ENCODE measurements at places on chromosomes 7 and 10.

GRCh38 chr7:14687777-14688176, 214.8 kb downstream of the DGKB start:
- DNase-seq = no peak

DNA sequence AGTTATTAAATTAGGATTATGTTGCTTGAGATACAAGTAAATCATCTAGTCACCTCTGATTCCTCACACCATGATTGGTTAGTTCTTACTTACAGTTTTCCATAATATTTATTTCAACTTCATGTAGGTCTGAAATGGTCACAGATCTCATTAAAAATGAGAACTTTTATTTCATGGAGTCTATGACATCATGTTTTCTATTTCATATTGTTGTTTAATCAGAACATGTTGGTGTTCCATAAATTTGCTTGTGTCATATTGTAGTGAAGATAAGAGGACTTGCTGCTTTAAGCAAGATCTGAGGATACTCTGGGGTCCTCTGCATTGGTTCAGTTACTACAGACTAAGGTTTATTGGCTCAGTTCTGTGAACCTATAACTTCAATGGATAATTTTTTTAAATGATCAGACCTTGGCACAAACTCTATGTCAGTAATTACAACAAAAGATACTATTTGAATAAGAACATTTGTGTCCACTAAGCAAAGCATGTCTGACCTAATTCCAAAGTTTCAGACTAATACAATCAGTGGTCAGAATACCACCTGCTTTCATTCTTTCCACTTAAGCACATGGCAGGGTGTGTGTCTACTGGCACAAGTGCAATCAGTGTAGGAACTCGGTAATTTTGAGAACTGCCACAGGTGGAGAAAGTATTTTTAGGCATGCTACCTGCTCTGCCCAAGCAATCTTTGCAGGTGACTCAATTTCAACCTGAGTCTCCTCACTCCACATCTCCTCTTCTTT, 68.5 kb downstream of the CCDC71L start:
- no peak for DNase-seq

DNA sequence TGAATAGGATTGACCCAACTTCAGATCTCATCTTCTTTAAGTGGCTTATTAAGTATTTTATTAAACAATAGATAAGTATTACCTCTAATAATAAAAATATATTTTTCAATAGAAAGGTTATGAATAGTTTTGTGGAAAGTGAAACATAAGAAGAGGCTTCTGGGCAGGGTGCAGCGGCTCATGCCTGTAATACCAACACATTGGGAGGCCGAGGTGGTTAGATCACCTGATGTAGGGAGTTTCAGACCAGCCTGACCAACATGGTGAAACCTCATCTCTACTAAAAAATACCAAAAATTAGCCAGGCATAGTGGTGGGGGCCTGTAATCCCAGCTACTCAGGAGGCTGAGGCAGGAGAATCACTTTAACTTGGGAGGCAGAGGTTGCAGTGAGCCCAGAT, 26.5 kb downstream of the GPR85 start:
- no peak for DNase-seq

DNA sequence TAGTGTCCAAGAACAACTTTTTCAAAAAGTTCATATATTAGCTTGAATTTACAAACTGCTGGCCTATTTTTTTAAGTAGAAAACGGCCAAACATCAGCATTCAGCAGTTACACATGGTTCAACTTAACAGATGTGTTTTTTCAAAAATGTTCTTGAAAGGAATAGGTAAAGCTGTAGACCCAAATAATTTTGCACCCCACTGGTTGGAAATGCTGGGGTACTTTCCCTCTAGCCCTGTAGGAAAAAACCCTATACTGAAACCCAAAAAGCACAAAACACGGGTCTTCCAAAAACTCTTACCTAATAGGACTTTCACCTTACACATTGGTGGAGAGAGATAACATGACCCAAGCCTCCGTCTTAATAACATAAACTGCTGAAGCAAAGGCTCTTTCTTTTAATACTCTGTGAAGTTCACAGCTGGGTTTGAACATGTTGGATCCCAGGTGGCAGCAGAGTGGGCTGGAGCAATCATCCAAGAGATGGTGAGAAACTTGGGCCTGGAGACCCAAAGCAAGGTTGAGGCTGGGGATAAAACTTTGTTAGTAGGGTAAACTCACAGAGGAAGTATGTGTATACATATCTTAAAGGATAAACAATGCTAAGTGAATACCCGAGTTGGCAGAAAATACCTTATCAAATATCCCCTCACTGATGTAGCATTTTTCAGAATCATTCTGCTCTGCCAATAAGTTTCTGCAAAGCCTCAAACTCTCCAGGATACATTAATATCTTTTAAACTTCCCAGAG, 629 bp upstream of the DNAJC9 start:
- DNase-seq = no peak

- DNase-seq = no peak
Observed at GRCh38 chr10:97502916-97503315, 4.2 kb downstream of the UBTD1 start.

- peak; percentile 1 for DNase-seq
Observed at GRCh38 chr10:127293640-127294039, 97.2 kb upstream of the INSYN2A start.

GRCh38 chr10:60570272-60570865, 180.7 kb upstream of the ANK3 start:
- DNase-seq = no peak

- DNase-seq = no peak
Observed at GRCh38 chr10:4652111-4653010, 173.6 kb upstream of the AKR1E2 start.

GRCh38 chr10:45418849-45419675, 45.0 kb downstream of the ALOX5 start:
- no peak for DNase-seq

DNA sequence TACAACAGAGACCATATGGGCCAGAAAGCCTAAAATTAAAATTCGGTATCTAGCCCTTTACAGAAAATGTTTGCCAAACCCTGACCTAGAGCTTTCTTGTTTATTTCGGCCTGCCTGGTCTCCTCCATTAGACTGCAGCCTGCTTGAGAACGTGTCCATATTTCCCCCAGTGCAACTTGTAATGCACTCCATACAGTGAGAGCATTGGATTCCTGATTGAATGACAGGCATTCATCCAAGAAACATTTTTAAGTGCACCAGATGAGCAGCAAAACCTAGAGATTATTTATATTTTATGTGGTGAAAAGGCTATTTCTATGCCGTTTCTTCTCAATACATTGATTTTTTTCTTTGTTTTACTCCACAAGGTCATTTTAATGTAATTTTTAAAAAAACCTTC, 47.4 kb upstream of the ORC5 start:
- DNase-seq = no peak

- no peak for DNase-seq
Observed at GRCh38 chr7:127911968-127912511, 119.2 kb downstream of the LRRC4 start.

GRCh38 chr7:134627775-134628153, 18.9 kb upstream of the BPGM start:
- no peak for DNase-seq

GRCh38 chr7:81973117-81973516, 203.3 kb upstream of the HGF start:
- DNase-seq = no peak

DNA sequence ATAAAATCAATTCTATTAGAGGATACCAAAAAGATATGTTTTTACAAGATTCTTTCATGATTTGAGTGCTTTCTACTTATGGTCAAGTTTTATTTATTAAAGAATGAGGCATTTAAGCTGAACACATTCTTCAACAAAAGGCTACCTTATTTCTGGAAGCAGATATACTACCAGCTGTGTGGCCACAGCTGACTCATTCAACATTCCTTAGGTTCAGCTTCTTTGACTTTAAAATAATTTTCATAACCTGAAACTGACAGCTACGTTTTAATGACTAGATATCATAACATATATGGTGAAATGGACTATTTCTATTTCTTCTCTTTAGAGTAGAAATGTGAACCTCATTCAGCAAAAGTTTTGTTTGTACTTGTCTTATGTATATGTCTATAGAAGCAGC, 414.2 kb upstream of the SEMA3C start:
- no peak for DNase-seq

GRCh38 chr7:73822319-73823173, 8.2 kb upstream of the CLDN4 start:
- no peak for DNase-seq

GRCh38 chr7:16491148-16491547, 25.6 kb upstream of the SOSTDC1 start:
- DNase-seq = no peak

DNA sequence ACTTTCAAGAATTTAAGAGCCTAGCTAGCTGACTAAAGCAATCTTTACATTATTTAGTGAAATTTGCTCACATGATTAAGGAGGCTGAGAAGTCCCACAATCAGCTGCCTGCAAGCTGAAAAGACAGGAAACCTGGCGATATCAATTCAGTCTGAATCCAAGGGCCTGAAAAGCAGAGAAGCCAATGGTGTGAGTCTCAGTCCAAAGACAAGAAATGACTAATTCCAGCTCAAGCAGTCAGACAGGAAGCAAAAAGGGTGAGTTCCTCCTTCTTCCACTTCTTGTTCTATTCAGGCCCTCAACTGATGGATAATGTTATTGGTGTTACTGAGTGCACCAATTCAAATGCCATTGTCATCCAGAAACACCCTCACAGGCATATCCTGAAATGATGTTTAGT, 1231.6 kb upstream of the CELF2 start:
- DNase-seq = no peak
